ENCODE measurements at places on chromosomes 6 and 20. TPM values are rescaled to one million over a fixed set of nuclear protein-coding genes. Genes with fewer than 3 reads are reported as not detected.

Gene SUMO4
- 1.2 TPM for total RNA-seq

Gene MUCL3
- 0.05 TPM for total RNA-seq

Gene KCNQ5
- 1.7 TPM for total RNA-seq

Gene BACH2
- 12.3 TPM for total RNA-seq

Gene GSTA2
- total RNA-seq: 0.14 TPM

Gene KCNK17
- 1.0 TPM for total RNA-seq

Gene BPIFB6
- total RNA-seq: not detected

Gene IFT52
- total RNA-seq: 34.8 TPM

Gene NKAIN2
- 2.4 TPM for total RNA-seq

Gene SAPCD1
- total RNA-seq: 1.2 TPM

Gene RIPPLY2
- total RNA-seq: 0.28 TPM

GRCh38 chr6:21612067-21612745, 18.7 kb downstream of the SOX4 start:
- no peak for DNase-seq

DNA sequence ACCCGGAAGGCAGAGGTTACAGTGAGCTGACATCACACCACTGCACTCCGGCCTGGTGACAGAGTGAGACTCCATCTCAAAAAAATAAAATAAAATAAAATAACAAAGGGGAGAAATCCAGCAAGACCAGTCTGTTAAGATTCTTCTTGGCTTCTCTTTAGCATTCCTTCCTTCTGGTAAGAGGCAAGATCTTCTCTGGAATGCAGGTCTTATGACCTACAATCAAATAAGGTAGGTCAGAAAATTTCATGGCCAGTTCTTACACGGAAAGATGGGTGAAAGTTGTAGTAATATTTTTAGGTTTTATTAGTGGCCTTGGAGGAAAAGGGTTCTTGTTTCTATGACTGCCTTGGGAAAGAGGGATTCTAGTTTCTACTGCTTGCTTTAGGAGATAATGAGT, 180.9 kb downstream of the FUT9 start:
- DNase-seq: no peak

DNA sequence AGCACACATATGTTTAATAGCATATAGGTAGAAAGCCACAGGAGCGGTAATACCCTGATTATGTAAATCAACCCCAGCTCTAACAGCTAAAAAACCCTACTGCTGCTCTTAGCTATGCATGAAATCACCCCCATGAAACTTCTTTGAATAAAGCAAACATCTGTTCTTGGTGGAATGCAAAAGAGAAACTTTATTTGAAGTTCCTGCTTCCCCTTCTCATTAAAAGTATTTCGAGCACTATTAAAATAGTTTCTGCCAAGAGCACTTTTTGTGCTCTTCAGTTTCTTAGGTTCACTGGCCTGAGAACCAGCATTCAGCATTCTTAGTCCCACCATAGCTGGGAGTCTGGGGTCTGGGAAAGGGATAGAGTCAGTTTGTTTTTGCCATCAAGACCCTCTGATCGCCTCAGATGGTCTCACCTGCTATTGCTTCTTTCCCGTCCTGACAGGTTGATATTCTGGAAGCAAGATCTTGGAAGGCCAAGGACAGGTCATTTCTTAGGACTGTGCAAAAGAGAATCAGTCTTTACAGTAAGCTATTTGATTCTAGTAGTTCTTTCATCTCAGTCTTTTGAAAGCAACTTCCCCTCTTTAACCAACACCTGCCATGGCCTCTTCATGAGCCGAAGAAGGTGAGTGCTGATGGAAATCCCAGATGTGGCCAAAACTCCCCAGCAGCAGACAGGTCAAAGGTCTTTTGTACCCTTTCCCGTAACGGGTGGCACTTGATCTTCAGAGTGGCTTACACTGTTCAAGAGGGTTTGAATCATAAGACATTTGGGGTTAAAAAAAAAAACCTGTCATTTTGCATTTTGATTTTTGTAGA, 76.5 kb upstream of the TMEM170B start:
- DNase-seq: no peak

GRCh38 chr6:44039191-44039719, 88.0 kb downstream of the MRPL14 start:
- no peak for DNase-seq

DNA sequence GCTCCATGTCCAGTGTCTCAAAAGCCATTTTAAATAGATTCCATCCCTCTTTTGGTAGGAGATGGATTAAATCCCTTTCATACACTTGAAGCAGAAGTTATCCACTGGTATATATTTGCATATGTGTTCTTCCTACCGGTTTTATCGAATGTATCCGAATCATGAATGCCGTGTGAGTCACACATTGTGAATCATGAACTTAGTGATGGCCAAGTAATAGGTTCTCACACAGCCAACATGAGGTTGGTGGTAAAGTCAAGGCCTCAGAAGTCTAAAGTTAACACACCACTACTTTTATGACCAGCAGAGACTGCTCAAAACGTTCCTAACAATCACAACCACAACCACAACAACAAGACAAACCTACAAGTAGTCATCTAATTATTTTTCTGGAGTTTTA, 345.5 kb downstream of the THBS2 start:
- DNase-seq: no peak

GRCh38 chr20:47682028-47682783, 103.1 kb downstream of the SULF2 start:
- no peak for DNase-seq

DNA sequence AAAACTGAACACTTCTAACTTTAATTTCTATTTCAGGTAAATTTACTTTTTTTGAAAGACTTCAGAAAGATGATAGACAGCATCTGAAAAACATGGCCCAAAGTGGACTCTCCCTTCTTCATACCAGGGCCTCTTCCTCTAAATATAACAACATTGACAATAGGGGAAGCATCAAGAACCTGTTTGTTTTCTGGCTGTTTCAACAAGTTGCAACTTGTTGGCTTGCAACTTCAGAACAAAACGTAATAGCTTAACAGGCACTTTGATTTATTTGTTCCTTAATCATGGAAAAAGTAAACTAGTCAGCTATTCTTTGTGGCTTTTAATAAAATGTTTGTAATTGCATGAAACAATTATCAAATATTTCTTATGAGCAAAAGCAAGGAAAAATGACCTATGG, 34.3 kb downstream of the RGS17 start:
- no peak for DNase-seq

DNA sequence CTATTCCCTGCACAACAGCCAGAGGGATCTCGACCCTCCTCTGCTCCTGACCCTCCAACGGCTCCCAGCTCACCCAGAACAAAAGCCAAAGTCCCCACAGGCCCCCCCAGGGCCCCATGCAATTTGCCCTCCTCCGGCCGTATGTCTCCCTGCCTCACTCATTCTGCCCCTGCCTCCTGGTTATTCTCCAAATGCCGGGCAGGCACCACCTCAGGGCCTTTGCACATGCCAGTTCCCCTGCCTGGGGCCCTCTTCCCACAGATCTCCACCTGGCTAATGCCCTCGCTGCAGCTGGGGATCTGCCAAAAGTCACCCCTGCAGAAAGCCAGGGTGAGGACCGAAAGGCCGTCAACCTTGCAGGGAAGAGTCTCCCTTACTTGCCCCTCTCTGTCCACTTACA, 66.0 kb downstream of the GRM4 start:
- DNase-seq: no peak

GRCh38 chr20:50762045-50762422, 30.7 kb downstream of the PARD6B start:
- DNase-seq: no peak

DNA sequence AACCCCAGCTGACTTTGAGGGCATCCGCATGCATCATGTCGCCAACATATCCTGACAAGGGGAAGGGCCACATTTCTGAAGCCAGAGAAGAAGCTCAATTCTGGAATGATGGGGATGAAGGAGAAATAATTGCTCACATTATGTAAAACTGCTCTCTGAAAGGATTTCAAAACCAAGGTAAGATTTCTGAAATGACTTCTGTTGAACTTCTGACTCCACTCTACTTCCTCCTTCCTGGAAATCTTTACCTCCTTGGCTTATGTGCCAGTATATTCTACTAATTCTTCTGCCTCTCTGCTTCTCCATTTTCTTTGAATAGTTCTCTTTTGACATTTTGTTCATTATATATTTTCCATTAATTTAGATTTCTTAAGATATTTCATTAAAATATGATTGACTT, 31.9 kb downstream of the HLA-DPB1 start:
- DNase-seq: no peak

GRCh38 chr20:62523473-62524203, 47.8 kb upstream of the GATA5 start:
- DNase-seq: peak; percentile 75

GRCh38 chr6:10555625-10556309, 34.6 kb downstream of the GCNT2 start:
- DNase-seq: no peak

GRCh38 chr6:76681781-76682180, 609.3 kb upstream of the IMPG1 start:
- no peak for DNase-seq

DNA sequence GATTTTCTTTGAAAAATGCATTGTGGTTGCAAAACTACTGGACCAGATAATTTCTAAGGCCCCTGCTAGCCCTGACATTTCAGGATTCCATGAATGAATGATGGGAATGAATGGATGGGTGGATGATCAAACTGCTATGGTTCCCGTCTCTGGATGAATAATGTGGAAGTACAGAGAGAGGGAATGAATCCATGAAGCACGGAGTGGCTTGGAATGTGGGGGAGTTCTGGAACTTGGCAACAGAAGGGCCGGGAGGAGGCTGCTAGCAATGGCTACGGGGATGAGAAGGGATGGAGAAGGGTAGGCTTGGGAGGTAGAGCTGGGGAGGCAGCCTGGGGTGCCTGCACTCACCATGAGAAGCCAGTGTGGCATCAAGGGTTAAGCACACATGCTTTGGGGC, 84.8 kb downstream of the NCR2 start:
- DNase-seq: no peak

DNA sequence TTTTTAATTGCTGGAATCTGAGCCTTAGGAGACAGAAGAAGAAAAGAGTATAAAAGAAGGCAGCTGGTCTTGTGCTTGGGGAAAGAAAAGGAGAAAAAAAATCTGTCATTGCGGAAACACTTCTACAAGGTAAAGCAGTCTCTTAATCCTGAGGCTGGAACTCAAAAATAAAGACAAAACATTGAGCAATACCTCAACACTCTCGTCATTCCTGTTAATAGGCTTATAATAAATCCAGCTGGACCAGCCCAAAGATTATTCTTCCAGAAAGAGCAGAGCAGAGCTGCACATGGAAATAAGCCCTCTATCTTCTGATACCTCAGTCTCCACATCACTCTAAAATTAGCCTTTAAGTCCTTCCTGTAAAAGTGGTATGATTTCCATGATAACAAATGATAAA, 62.0 kb upstream of the HIVEP1 start:
- no peak for DNase-seq

DNA sequence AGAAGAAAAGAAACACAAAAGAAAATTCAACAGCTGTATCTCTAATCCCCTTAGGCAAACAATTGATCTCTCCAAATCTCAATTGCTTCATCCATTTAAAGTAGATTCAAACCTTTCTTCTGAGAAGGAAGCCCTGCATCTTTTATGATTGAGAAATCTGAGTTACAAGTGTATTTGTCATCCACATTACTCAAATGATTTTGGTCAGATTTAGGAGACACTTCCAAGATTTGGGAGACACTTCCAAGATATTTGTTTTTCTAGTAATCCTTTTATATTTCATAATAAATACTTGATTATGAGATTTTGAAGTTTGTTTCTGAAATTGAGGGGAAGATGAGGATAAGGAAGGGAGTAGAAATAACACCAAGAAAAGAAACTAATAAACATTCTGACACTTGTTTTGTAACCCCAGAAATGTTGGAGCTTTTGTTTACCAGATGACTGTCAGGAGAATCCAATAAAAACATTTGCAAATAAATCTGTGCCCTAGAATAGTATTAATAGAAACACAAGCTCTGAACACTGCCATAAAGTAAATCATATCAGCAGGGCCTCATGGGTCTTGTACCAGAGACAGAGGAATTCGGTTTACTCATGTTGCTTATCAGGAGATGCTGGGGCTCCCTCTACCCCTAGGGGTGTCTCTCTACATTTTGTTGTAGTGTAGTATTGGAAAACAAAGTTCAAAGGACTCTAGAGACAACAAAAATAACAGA, 314.3 kb upstream of the NT5E start:
- no peak for DNase-seq

GRCh38 chr6:41097467-41098090, 24.8 kb downstream of the NFYA start:
- no peak for DNase-seq

DNA sequence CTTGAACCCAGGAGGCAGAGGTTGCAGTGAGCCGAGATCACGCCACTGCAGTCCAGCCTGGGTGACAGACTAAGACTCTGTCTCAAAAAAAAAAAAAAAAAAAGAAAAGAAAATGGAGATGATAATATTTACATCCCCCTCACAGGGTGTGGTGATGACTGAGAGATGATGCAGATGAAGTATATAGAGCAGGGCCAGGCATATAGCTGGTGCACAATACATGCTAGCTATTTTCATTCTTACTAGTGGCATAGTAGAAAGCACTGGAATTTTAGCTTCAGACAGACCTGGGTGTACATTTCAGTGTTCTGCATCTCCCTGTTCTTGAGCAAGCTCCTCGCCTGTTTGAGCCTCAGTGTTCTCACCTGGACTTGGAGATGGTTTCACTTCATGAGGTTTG, 36.9 kb downstream of the CEBPB start:
- DNase-seq: no peak

DNA sequence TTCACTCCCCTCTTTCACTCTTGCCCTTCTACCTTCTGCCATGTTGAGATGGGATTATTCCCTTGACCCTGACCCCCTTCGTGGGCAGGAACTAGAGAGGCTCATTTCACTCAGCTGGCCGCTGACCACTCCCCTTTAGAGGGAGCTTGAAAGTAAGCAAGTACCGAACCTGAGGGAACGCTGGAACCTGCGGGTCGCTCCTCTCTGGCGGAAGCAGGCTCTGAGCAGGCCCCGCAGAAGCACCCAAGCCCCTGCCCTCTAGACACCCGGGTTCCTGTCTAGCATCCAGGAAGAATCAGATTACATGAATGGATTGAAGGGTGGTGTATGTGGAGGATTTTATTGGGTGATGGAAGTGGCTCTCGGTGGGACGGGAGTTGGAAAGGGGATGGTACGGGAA, 11.9 kb upstream of the MYCT1 start:
- no peak for DNase-seq

DNA sequence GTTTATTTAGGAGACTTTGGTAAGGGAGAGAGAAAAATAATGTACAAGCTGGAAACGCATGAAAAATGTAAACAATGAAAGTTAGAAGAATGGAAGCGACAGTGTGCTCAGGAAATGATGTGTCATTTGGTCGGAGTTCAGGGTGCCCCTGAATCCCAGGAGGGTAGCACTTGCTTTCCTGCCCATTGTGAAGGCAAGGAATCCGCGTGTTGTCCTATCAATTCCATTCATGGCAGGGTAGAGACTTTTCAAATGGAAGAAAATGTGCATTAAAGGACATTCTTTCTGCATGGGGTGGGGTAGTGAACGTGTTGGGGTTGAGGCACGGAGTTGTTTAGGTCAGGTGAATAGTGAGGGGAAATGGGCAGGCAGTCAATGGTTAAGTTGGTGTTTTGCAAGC, 33.7 kb downstream of the GCNT2 start:
- DNase-seq: no peak

DNA sequence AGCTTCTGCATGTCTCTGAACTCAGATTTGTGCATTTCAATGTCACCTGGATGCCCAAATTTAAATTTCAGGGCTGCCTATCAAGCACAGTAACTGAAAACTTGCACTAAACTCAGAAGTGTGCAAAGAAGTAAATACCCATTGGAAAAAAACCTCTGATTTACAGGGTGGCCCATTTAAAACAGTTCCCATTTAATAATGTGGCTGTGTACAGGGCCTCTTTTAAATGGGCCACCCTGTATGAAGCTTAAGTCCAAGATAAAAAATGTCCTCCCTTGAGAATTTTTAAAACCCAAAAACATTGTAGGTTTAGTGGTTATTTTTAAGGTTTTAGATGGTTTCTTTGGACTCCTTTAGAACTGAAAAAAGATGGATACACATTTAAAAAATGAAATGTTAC, 202.1 kb upstream of the RUNX2 start:
- no peak for DNase-seq
